PC-3 (cell line): ENCODE measurements at places on chromosomes 2 and 18. TPM values are rescaled to one million over a fixed set of nuclear protein-coding genes. Genes with fewer than 3 reads are reported as not detected.

Gene KHK
- total RNA-seq, result 10.6 and 11.0 TPM in 2 replicates

- no peak overlapping the region for H3K27ac ChIP-seq
- H3K4me1 ChIP-seq, result no peaks in the 10 kb centered on the region
- no peak for DNase-seq
- H3K4me3 ChIP-seq, result no peak overlapping the region
Observed at GRCh38 chr2:46449700-46450099, 29.7 kb upstream of the TMEM247 start.

Gene SERPINB7
- total RNA-seq, result 71.9 and 74.5 TPM in 2 replicates

Gene NXPH2
- not detected in 2 replicates for total RNA-seq

Gene RTTN
- 22.4 and 24.7 TPM in 2 replicates for total RNA-seq

DNA sequence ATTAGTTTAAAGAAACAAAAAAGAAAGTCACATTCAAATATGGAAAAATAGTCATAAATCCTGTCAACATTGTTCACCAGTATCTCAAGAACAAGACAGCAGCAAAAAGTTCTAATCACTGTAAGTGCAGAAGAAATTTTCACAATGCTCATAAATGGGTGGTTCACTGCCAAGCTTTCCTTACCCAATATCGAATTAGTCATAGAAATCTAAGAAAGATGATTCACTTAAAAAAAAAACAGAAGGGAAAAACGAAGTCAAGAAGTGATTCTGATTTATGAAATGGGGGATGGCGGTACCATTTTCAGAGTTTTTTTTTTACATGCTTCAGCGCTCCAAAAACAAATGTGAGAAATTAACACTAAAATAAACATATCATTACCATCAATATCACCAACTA, 156.7 kb downstream of the EXOC6B start:
- DNase-seq, result peak; percentile 81
- no peaks in the 10 kb centered on the region for H3K36me3 ChIP-seq
- H3K4me1 ChIP-seq, result peaks cover 16% of the 10 kb centered on the region
- H3K27ac ChIP-seq, result no peak overlapping the region
- H3K4me3 ChIP-seq, result no peak overlapping the region

DNA sequence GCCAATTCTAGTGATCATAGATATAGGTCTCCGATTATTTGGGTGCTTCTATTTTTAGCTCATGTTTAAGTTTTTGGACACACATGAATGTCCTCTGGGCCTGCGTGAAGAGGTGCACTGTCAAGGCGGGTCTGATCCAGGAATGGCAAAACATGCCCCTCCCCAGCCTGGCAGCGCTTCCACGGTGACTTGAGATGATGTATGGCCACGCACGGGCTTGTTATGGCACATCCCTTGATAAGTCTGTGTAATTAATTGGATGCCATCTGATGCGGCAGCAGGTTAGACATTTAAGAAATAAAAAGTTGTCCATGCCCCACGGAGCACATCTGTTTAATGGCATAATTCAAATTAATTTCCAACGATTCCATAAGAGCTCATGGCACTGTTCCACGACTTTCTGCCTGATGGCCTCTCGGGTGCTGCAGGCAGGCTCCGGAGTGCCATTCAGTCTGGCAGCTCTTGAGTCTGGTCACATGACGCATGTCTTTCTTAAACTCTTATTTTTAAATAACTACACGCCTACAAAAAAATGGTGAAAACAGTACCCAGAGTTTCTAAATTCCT, 151.4 kb downstream of the ACKR3 start:
- H3K27me3 ChIP-seq, result no peaks in the 10 kb centered on the region
- no peaks in the 10 kb centered on the region for H3K36me3 ChIP-seq
- H3K4me3 ChIP-seq, result no peak overlapping the region

Gene NDUFS1
- total RNA-seq, result 80.7 and 110 TPM in 2 replicates

GRCh38 chr2:219878516-219878915, 251.1 kb downstream of the SLC4A3 start:
- H3K27ac ChIP-seq, result no peak overlapping the region
- no peaks in the 10 kb centered on the region for H3K4me1 ChIP-seq
- DNase-seq, result no peak
- H3K36me3 ChIP-seq, result no peaks in the 10 kb centered on the region
- no peaks in the 10 kb centered on the region; the same call in 1 of the 2 replicates for H3K27me3 ChIP-seq
- H3K4me3 ChIP-seq, result no peak overlapping the region

Gene STAT4
- total RNA-seq, result 1.6 and 2.2 TPM in 2 replicates

DNA sequence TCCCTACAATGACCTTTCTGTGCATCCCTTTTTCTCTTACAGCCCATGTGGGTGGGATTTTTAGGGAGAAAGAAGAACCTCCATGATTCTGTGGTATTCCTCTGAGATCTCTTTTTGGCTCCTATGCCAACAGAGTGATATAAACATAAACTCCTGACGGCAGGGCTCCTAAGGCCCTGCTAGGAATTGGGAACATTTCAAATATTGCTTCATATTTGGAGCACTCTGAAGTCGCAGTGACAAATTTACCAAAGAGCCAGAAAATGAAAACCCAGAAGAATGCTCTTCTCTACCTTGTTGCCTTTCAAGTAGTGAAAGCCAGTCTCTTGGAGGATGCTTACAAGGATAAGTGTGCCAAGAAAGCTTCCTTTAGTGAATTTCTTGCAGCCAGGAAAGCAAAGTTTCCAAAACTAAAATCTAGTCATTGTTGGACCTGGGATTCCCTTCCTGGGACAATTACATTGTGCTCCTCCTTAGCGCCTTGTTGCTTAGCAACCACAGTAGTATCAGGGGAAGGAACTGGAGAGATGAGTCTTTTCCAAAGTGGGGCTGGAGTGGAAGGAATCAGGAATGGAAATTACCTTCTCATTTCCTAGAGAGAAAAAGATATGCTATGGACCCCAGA, 7.3 kb upstream of the SETBP1 start:
- no peaks in the 10 kb centered on the region for H3K36me3 ChIP-seq
- no peak overlapping the region for H3K4me3 ChIP-seq
- no peak for DNase-seq
- no peak overlapping the region for H3K27ac ChIP-seq
- no peaks in the 10 kb centered on the region for H3K27me3 ChIP-seq

Gene CABYR
- total RNA-seq, result 5.4 and 5.6 TPM in 2 replicates

Gene CCDC150
- 13.1 and 15.6 TPM in 2 replicates for total RNA-seq

- H3K36me3 ChIP-seq, result no peaks in the 10 kb centered on the region
- no peaks in the 10 kb centered on the region for H3K4me1 ChIP-seq
- no peak overlapping the region for H3K27ac ChIP-seq
- DNase-seq, result peak; percentile 67
- H3K4me3 ChIP-seq, result no peak overlapping the region
Observed at GRCh38 chr2:80073134-80073561, 231.4 kb downstream of the LRRTM1 start.

DNA sequence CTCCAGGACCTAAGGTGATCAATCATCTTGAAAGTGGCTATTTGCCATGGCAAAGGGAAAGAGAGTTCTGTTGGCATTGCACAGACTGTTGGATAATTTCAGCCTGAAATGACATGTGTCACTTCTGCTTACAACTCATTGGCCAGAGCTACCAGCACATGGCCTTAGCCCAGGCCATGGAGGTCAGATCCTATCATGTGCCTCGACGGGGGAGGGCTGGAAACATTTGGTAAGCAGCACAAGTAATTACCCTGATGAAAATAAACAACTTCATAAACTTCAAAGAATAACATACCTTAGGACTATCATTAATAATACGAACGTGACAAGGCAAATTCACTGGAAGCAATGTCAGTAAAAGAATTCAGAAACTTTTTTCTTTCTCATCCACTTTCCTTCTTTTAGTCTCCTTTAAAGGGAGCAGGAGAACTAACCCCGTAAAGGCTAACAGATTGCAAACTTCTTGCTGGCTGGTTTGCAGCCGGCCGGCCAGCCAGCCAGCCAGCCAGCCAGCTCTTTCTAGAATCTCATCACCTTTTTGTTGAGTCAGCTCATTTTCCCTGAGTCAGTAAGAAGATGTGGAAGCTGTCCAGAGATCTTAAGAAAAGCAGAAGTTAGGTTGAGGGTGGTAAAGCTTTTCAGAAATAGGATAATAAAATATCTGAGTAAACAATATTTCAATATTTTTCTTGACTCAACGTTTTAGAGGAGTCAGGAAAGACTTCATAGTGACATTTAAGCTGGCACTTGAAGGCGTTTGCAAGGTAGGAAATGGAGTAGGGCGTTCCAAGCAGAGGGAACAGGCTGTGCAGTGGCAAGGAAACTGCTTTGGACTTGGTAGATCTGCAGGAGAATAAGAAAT, 31.9 kb downstream of the CNRIP1 start:
- H3K4me3 ChIP-seq, result no peak overlapping the region
- H3K4me1 ChIP-seq, result no peaks in the 10 kb centered on the region; the same call in 1 of the 2 replicates
- no peak overlapping the region for H3K27ac ChIP-seq
- no peaks in the 10 kb centered on the region for H3K36me3 ChIP-seq
- H3K27me3 ChIP-seq, result no peaks in the 10 kb centered on the region
- DNase-seq, result peak; percentile 14

DNA sequence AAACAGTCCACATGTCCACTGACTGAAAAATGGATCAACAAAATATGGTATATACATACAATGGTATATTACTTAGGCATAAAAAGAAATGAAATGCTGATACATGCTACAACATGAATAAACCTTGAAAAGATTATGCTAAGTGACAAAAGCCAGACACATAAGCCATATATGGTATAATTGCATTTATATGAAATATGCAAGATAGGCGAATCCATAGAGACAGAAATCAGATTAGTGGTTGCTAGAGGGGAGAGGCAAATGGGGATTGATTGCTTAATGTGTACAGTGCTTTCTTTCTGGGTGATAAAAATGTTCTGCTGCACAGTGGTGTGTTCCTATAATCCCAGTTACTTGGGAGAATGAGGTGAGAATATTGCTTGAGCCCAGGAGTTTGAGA, 171.0 kb downstream of the CYP26B1 start:
- H3K27ac ChIP-seq, result no peak overlapping the region
- no peaks in the 10 kb centered on the region for H3K36me3 ChIP-seq
- no peak overlapping the region for H3K4me3 ChIP-seq
- H3K4me1 ChIP-seq, result no peaks in the 10 kb centered on the region
- peaks cover 34% of the 10 kb centered on the region for H3K27me3 ChIP-seq

DNA sequence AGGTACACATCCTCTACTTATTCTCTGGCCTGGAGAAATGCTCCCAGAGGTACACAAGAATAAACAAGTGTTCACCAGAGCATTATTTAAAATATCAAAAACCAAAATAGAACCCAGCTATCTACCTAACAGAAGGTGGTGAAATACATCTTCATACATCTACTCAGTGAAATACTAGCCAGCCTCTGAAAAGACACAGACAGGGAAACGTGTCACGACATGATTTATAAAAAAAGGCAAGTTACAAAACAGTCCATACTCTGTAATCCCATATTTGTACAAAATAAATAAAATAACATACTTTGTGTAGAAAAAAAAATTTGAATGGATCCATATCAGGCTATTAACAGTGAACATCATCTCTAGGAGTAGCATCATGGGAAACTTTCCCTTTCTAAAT, 38.2 kb downstream of the KANSL3 start:
- no peaks in the 10 kb centered on the region for H3K27me3 ChIP-seq
- no peak overlapping the region for H3K4me3 ChIP-seq
- no peak for DNase-seq
- no peaks in the 10 kb centered on the region for H3K4me1 ChIP-seq
- H3K36me3 ChIP-seq, result peaks cover 81% of the 10 kb centered on the region

- DNase-seq, result no peak
- H3K4me1 ChIP-seq, result peaks cover 4% of the 10 kb centered on the region
- no peaks in the 10 kb centered on the region for H3K36me3 ChIP-seq
- no peak overlapping the region for H3K4me3 ChIP-seq
- H3K27ac ChIP-seq, result no peak overlapping the region
- no peaks in the 10 kb centered on the region for H3K27me3 ChIP-seq
Observed at GRCh38 chr2:220887876-220888275, 684.2 kb downstream of the EPHA4 start.

GRCh38 chr2:226536410-226536809, 263.2 kb downstream of the IRS1 start:
- no peaks in the 10 kb centered on the region for H3K27me3 ChIP-seq
- H3K27ac ChIP-seq, result no peak overlapping the region
- H3K4me3 ChIP-seq, result no peak overlapping the region
- DNase-seq, result no peak
- H3K4me1 ChIP-seq, result no peaks in the 10 kb centered on the region

Gene CDKL4
- 0.07 TPM in 1 of 2 replicates, not detected in the other for total RNA-seq

Gene OXER1
- total RNA-seq, result not detected in 2 replicates

DNA sequence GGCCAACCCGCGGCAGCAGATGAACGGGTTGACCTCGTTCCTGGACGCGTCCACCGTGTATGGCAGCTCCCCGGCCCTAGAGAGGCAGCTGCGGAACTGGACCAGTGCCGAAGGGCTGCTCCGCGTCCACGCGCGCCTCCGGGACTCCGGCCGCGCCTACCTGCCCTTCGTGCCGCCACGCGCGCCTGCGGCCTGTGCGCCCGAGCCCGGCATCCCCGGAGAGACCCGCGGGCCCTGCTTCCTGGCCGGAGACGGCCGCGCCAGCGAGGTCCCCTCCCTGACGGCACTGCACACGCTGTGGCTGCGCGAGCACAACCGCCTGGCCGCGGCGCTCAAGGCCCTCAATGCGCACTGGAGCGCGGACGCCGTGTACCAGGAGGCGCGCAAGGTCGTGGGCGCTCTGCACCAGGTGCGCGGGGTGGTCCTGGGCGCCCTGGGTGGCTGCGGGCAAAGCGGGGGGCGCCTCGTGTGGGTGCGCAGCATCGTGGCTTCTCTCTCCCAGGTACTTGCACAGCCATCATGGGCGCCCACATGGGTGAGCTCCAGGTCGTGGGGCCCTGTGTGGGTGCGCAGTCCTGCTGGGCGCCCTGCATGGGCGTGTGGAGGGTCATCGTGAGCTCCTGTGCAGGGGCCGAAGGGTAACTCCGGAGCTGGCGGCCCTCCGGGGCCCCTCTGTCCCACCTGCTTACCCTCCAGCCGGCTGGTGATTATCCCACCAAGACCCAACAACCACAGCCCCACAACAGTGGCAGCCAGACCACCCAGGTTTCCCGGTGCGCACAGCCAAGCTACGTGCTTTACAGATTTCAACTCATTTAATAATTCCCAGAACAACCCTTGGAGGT, 64.2 kb downstream of the TPO start:
- peaks cover 57% of the 10 kb centered on the region for H3K27me3 ChIP-seq
- H3K4me1 ChIP-seq, result no peaks in the 10 kb centered on the region
- H3K27ac ChIP-seq, result no peak overlapping the region
- no peak overlapping the region for H3K4me3 ChIP-seq
- no peaks in the 10 kb centered on the region for H3K36me3 ChIP-seq
- DNase-seq, result no peak

GRCh38 chr2:60051991-60052390, 501.5 kb downstream of the BCL11A start:
- no peaks in the 10 kb centered on the region for H3K36me3 ChIP-seq
- H3K27me3 ChIP-seq, result peaks cover 16% of the 10 kb centered on the region
- no peak overlapping the region for H3K27ac ChIP-seq
- H3K4me1 ChIP-seq, result no peaks in the 10 kb centered on the region

Gene UNC80
- total RNA-seq, result not detected in 2 replicates

Gene TCF23
- total RNA-seq, result not detected in 2 replicates

DNA sequence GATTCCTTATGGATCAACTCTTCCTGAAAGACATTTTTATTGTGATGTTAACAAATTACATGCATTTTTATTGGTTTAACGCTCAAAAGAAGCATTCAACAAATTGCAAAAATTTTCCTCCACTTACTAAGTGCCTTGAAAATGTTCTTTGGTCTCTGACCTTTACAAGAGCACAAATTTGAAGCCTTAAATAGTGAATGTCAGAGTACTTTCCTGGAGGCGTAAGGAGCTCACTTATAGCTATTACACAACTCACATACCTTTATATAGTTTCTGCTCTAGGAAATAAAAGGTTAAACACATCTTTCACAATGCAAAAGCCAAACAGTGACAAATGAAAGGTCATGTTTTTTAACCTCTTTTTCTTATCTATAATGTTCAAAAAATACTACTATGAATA, 405.7 kb upstream of the ZNF804A start:
- H3K4me1 ChIP-seq, result no peaks in the 10 kb centered on the region
- DNase-seq, result no peak
- no peaks in the 10 kb centered on the region for H3K36me3 ChIP-seq

GRCh38 chr2:54845514-54845913, 122.1 kb downstream of the EML6 start:
- H3K4me3 ChIP-seq, result no peak overlapping the region
- H3K27ac ChIP-seq, result no peak overlapping the region
- DNase-seq, result no peak
- H3K4me1 ChIP-seq, result 0 out of 2 replicates have a peak, but pooled peaks cover 4% of the 10 kb centered on the region

Gene ARHGAP15
- not detected in 2 replicates for total RNA-seq
